ENCODE measurements at places on chromosomes 2 and 18.

DNA sequence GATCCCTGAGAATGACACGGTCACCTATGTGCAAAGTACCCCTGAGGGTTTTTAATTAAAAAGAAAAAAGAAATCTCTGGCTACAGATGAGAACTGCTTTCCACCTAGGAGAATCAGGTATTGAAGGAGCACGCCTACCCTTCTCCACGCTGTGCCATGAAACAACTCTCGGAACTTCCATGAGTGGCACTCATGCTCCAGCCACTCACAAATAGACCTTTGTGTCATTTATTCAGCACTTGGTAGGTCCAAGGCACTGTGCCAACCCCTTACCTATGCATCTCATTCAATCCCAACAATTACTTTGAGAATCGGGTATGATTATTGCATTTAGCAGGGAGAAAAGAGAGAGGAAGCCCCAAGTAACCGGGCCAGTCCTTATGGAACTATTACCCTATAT is 44.9 kb upstream of the TTC39C start:
- H3K36me3 ChIP-seq = no peaks in the 10 kb centered on the region
- H3K27me3 ChIP-seq = no peaks in the 10 kb centered on the region
- DNase-seq = no peak
- peaks cover 35% of the 10 kb centered on the region for H3K4me1 ChIP-seq
- no peak overlapping the region for H3K27ac ChIP-seq
- no peak overlapping the region for H3K4me3 ChIP-seq

DNA sequence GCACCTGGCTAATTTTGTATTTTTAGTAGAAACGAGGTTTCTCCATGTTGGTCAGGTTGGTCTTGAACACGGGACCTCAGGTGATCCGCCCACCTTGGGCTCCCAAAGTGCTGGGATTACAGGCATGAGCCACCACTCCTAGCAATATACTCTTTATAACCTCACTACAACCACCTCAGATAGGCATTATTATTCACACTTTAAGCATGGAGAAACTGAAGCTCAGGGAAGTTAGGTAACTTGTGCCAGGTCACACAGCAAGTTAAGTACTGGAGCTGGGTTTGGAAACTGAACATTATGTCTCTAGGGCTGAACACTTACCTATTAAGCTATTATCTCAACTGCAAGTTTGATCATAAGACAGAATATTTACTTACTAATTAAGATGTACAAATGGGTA is 42.6 kb upstream of the ACTR2 start:
- no peaks in the 10 kb centered on the region for H3K27me3 ChIP-seq
- H3K4me3 ChIP-seq = no peak overlapping the region
- no peak for DNase-seq

- no peaks in the 10 kb centered on the region for H3K36me3 ChIP-seq
- no peak for DNase-seq
- H3K27ac ChIP-seq = no peak overlapping the region
- no peaks in the 10 kb centered on the region for H3K4me1 ChIP-seq
Observed at GRCh38 chr2:109365131-109365530, 236.1 kb downstream of the SH3RF3 start.

DNA sequence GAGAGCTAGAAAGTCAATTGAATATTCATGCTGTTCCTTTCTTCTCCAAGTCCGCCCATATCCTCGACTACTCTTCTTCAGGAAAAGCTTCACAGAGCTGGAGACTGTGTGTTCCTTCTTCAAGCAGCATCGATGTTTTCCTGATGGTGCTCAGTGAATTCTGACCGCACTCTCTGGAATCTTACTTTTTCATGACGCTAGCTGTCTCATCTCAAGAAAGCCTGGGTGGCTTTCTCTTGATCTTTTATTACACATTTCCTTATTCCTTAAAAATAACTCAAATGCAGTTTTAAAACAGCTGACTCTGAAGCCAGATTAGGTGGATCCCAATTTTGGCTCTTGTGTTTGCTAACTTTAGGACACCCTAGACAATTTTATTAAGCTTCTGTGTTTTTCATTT is 1245.1 kb upstream of the LRRTM1 start:
- H3K36me3 ChIP-seq = no peaks in the 10 kb centered on the region
- H3K4me3 ChIP-seq = no peak overlapping the region
- no peak for DNase-seq

Measured in thymus (tissue), 14 donors.